ENCODE measurements at places on chromosomes 5 and 9.
A peak's percentile ranks its signal among the peaks of the same experiment; 100 is the strongest.

GRCh38 chr9:2120926-2121689 is 106.0 kb downstream of the SMARCA2 start:
- no peak for DNase-seq

DNA sequence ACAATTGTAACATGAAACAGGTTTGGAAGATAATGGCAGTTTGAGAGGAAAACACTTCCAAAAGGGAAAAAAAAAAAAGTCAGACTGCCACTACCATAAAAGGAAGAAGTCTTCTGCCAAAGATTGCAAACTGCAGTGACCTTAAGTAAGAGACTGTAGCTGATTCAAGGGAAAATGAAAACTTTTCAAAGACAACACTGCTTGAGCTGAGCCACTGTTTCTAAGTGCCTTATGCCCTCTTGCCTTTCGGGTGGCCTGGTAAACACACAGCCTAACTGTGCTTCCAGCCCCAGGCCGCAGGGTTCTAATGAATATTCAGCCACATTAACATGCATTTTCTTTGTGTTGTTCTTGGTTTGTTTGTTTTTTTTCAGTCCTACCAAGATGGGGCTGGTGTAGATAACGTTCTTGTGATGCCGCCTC is 354.6 kb downstream of the BNC2 start:
- DNase-seq, result no peak

- no peak for DNase-seq
These were observed 8.6 kb upstream of the F2RL1 start for GRCh38 chr5:76810236-76810635.

DNA sequence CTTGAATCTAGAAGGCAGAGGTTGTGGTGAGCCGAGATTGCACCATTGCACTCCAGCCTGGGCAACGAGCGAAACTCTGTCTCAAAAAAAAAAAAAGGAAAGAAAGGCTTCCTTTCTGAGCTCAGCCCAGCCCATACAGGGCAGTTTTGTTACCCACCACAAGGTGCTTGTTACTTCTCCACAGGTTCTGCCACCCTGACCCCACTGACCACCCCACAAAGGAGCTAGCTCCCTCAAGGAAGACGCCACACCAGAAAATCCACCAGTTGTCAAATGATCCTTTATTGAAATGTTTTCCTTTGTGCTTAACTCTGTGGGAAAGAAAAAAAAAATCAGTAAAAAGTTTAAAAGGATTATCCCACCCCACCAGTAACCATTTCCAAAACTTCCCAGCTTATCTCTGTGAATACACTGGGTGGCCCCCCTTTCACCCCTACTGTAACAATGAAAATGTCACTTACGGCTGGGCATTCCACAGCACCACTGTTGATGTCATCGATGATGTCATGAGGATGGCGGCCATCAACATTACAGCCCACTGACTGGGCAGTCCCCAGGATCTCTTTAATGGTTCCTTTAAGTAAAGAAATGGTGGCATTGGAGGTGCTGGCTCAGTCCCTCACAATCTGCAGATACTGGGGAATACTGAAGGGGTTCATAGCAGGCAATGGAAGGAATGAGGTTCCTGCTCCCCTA is 3.6 kb downstream of the RPL12 start:
- no peak for DNase-seq

GRCh38 chr5:68344447-68345111 is 129.0 kb downstream of the PIK3R1 start:
- no peak for DNase-seq

- peak; percentile 49 for DNase-seq
These were observed at the start of gene UBTD2 for GRCh38 chr5:172283020-172283861. TSS of gene UBTD2 (minus strand) at chr5:172283764. CDS start at chr5:172283665, 99 bp downstream.

GRCh38 chr9:33414889-33415500 is 12.6 kb upstream of the AQP7 start:
- DNase-seq, result no peak

GRCh38 chr9:87650611-87651295 is 75.2 kb upstream of the CTSL start:
- DNase-seq, result no peak

- DNase-seq, result no peak
These were observed 18.3 kb downstream of the FAT2 start for GRCh38 chr5:151572657-151573368.

DNA sequence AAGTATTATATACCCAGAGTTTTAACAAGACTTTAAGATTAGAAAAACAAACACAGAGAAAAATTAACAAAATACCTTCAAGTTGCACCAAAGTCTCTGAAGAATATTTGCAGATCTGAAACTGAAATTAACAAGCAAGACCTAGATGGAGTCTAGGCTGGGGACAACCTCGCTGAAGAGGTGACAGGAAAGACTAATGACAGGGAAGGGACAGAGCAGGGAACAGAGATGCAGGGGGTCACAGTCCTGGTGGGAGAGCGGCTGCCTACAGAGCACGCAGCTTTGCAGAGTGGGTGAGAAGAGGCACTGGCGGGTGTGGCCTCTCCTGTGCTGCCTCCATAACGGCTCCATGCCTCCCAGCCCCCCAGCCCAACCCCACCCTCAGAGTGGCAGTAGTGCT is 13.5 kb downstream of the RETREG1 start:
- DNase-seq, result no peak

GRCh38 chr5:134555223-134555889 is 29.9 kb downstream of the JADE2 start:
- no peak for DNase-seq

- no peak for DNase-seq
These were observed 116.8 kb downstream of the ADAMTS6 start for GRCh38 chr5:65364907-65365306.

DNA sequence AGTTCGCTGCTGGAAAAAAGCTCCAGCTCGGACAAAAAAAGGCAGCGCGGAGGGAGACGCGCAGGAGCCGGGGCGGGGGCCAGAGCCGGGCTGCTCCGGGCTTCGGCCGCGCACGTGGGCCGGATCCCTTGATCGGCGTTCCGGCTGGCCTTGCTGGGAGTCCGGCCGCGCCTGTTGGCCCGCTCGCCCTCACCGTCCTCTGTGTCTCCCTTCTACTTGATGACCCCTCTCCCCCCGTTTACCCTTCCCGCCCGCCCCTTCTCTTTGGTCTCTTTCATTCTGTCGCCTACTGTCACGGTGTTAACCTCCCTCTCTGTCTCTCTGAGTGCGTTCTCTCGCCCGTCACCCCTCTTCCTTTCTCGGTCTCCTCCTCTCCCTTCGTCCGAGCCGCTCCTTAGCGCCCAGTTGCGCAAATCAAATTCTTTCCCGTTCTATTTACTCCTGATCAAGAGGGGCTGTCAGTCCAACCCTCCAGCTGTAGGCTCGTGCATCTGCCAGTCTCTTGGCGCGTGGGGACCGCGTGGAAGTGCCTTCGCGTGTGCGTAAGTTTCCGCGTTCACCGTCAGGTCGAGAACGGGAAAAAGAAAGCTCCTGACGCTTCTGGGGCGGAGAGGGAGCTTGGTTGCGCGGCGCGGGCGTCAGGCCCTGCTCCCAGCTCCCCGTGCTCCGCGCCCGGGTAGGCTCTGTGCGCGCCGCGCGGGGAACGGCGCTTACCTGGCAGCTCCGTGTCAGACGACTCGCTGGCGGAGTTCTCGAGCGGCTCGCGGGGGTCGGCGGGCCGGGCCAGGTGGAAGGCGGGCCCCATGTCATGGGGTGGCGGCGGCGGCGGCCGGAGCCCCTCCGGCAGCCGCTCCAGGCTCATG is 798 bp downstream of the PITX1 start:
- no peak for DNase-seq

- DNase-seq, result no peak
These were observed 13.0 kb upstream of the CCDC69 start for GRCh38 chr5:151236888-151237287.

DNA sequence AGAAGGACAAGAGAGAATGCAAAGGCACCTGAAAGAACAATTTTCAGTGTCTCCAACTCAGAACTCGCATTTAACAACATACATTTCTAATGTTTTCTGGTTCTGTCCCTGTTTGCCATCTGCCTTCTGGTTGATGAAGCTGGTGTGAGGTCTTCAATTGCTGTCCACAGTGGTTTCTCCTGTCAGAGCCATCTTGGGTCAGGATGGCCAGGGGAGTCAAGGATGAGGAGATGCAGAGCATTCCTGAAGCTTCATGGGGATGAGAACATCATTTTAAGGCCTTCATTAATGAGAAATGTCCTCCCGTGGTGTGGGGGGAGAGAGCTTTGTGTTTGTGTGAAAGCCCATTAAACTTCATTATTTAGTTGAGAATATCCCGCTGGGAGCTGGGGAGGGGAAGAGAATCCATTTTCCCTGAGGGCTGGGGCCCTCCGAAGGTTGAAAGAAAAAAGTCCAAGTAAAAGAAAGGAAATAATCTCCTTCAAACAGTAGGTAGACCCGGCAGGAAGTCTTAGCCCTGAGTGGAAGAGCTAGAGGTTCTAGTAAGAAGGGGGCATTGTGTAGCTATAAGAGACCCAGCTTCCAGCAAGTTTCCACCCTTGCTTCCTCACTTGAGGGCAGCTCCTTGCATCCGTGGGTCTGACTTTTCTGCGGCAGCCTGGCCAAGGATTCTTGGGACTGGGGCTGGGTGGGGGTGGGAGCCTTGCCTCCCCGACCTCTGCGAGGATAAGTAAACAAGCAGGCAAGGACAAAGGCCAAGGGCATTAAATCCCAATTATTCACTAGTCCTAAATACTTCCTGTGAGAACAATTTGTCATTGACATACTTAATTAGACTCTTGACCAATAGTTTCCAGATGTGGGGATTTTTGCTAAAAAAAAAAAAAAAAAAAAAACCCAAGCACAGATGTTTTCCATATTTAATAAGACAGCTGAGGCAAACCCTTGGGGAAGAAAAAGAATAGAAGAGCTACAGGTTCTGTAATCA is 119.2 kb downstream of the MSX2 start:
- no peak for DNase-seq

DNA sequence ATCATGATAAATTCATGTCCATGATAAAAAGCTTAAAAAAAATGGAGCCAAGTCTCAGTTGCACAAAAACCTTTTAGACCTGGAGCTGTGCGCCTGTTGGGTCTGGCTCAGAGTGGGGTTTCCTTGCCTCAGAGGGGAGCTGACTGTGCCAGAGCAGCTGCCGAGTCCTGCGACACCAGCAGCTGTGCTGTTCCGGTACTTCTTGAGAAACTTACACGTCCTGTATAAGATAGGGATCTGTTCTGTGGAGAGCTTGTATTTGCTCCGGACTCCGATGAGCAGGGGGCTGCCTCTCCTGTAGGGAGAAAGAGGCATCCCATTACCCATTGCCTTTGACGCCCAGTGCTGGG is 28.6 kb downstream of the GFPT2 start:
- no peak for DNase-seq

GRCh38 chr5:1007221-1007680 is 1.4 kb upstream of the NKD2 start:
- no peak for DNase-seq

DNA sequence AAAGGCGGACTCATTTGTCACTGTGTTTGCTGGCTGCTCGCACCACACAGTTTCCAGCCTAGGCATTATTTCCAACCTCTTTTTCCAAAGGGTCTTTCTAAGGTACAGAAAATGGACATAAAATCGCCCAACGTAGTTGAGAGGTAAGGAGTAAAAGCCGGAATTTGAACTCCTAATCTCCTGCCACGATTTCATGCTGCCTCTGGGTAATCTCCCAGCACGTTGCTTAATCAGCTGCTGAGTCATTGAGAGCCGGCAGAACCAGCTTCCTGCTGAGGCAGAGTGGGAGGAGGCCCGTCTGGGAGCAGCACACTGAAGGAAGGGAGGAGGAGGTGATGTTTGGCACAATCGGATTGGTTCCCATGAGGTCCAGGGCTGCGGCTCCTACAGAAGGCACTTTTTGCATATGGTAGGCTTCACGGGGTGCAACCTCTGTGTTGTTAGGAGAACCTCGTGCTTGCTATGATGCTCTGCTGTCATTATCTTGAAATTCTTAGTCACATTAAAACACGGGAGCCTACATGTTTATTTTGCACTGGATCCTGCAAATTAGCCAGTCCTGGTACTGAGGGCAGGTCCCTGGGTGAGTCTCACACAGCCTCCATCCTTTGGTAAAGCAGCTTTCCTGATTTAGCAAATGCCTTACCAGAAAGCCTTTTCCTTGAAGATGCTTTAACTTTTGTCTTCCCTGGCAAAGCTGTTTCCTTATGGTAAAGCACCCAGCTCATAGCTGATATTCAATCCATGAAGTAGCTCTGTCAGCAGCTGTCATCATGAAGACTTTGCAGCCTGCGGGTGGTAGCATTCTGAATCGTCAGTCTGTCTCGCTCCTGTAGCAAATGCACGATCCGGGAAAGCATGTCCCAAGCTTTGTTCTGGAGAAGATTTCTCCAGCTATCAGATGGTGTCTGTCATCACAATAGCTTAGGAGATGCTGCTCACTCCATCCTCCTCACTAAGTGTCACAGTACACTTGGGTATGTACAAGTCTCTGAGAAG is 191.6 kb upstream of the MSX2 start:
- no peak for DNase-seq

- DNase-seq, result no peak
These were observed 104.8 kb upstream of the CPEB4 start for GRCh38 chr5:173783371-173783770.

GRCh38 chr9:122386311-122386872 is 15.6 kb downstream of the PTGS1 start:
- no peak for DNase-seq

DNA sequence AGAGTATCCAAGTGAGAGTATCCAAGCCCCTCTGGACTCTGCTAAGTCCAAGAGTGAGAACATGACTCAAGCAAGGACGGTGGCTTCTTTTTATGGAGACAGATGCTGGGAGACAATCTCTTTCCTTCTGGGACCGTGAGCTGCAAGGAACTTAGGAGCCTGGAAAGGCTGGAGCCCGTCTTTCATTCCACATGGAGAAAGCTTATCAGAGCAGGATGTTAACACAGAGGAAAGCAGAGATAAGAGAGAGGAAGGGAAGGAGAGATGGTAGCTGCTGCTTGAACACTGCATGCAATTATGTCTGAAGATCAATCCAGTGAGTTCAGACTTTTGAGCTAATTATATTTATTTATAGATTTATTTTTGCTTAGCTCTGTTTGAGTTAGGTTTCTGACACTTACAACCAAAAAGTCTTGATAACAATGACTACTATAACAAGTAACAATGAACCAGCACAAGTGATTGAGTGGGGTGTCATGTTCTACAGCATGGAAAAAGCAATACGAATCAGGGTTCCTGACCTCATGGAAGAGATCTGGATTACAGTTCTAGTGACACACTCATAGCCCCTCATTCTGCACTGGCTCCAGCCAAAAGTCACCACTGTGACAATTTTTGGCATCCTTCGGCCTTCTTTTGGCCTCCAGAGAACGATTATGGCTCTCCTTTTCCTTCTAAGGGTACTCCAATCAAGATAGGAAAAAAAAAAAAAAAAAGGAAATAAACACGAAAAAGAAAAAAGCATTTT is 71.5 kb downstream of the PRLR start:
- DNase-seq, result no peak

- DNase-seq, result no peak
These were observed 54.6 kb downstream of the AHRR start for GRCh38 chr5:375921-376798.

DNA sequence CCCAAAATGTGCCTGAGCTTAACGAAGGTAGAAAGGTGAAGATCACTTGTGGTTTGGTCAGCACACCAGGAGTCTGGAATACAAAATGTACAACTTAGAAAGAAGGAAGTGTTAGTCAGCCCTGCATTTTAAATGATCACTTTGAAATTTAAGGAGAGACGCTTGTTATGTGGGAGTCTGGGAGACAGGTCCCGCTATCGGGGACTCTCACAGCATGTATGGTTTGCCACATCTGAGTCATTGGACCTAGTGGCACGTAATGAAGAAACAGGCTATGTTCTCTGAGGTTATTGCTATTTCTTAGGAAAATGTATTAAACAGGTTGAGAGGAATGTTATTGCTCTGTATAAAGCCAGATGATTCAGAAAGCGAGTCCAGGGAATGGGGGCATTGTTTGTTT is 2362.5 kb upstream of the WWC1 start:
- no peak for DNase-seq

GRCh38 chr5:146643776-146644175 is 127.8 kb upstream of the GPR151 start:
- no peak for DNase-seq
